Fibroblast of the conjunctiva (primary cell): ENCODE measurements at places on chromosomes 4 and X.

DNA sequence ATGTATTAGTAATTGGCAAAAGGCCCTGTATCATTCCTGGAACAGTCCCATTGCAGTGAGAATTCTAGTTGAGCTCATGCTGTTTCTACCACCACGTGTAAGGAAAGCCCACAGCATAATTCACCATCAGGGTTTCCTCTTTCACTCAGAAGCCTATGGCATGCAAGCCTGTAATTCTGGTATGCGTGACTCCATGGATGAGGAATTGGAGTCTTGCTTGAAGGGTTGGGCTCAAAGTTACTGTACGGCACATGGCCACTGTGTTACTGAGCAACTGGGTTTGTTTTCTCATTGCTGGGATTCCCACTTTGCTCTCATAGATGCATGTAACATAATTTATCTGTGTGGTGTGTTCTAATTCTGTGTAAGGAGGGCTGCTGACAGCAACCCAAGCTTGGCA is 132.3 kb upstream of the NR3C2 start:
- no peak for DNase-seq

- no peak for DNase-seq
These were observed 1456.6 kb downstream of the STIM2 start for GRCh38 chr4:28317221-28317620.

DNA sequence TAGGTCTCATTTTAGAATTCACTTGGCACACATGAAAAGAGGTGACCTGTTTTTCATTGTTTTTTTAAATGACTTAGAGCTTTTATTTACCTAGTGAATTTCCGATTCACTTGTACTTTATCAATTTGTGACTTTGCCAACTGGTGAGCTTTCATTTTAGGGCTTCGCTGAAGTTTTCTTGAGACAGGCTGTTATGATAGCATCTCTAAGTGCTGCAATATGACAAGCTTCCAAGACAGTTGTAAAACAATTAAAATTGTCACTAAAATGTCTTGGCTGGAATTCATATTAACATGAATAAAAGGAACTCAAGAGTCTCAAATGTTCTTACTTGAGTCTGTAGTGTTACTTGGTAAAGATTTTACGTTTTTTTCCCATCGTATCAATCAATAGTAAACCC is 831.7 kb upstream of the GRID2 start:
- DNase-seq, result no peak

DNA sequence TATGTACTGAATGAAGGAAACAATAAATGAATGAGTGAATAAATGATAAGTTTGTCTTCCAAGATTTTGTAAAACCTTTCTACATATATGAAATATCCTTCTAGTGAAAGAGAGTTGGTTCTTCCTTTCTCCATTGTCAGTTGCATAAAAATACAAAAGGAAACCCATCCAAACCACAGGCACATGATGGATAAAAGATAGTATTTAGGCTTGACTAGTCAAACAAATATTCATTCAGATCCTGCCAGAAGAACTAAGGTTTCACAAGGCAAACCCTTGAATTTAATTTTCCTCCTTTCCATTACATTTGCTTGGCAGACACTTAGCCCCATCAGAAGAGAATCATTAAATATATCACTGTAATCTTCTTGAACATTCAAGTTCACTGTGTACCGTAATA is 208.4 kb downstream of the COL25A1 start:
- DNase-seq, result no peak
